ENCODE measurements at places on chromosomes 12 and 14. TPM values are rescaled to one million over a fixed set of nuclear protein-coding genes. Genes with fewer than 3 reads are reported as not detected.

The FAM181A gene
- not detected for total RNA-seq

The TMBIM4 gene
- 24.7 TPM for total RNA-seq

The CCDC175 gene
- not detected for total RNA-seq

The RNASE7 gene
- total RNA-seq, result not detected

The SLCO1C1 gene
- not detected for total RNA-seq
